ENCODE measurements at places on chromosomes 6 and 20.

GRCh38 chr6:14089224-14089623 is 28.3 kb upstream of the CD83 start:
- DNase-seq = no peak

GRCh38 chr6:107690643-107691061 is 133.5 kb downstream of the SCML4 start:
- no peak for DNase-seq

GRCh38 chr6:149045404-149045803 is 272.1 kb upstream of the TAB2 start:
- no peak for DNase-seq

DNA sequence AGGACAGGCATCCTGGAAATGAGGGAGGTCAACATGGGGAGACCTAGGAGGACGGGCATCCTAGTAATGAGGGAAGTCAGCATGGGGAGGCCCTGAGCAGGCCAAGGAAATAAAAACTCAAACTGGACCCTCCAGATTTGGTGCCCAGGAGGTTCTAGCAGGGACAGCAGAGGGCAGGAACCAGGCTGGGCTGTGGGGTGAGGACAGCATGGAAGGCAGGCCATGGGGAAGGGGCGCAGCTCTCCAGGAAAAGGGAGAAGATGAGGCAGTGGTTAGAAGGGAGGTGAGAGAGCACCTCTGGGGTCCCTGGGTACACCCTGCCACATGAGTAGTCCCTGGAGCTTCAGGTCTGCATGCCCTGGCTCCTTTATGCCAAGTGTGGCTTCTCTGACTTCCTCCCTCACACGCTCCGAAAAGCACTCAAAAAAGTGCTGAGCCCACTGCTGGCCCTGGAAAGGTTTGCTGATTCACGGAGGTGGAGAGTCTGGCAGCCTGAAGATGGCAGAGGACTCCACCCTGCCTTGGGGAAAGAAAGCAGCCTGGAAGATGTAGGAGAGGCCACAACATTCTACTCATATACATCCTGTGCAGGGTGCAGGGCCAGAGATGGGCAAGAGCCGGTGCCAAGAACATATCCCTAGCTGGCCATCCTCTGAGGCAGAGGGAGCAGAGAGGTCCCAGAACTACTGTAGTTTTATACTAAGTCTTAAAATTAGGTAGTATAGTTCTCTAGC is 154.9 kb downstream of the MRPL14 start:
- DNase-seq = no peak

- DNase-seq = peak; percentile 87
Observed at GRCh38 chr6:31834367-31835250, 7.1 kb downstream of the HSPA1B start.

All from EH (cell line).